ENCODE measurements at places on chromosomes 11 and 22. TPM values are rescaled to one million over a fixed set of nuclear protein-coding genes. Genes with fewer than 3 reads are reported as not detected.

DNA sequence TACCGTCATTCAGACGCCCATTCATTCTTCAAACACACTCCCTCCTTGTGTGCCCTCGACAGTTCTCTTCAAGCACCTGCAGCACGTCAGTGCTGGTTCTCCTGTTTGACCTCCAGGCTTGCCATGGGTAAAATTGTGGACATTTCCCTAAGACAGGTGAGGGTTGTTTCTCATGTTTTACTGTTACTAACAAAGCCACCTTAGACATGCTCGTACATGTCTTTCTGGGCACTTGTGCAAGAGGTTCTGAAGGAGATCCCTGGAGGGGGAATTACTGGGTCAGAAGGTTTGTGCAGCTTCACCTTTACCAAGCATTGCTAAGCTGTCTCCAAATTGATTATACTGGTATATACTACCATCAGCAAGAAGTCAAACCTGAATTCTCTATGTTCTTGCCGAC is 189.7 kb upstream of the TMEM45B start:
- no peak for DNase-seq

DNA sequence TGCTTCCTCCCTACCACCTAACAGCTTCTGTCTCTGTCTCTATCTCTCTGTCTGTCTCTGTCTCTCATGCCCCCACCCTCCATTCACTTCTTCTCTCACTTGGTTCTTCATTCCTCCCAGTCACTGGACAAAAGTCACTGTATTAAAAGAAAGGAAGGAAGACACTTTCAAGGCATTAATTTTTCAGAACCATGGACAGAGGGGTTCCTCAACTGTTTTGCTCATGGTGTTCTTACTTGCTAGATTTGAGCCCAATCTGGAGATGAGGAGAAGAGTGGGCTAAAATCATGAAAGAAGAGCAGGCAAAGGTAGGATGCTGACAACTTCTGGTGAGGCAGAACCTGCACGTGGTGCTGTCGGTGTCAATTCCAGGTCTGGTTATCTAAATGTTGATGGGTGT is 116.7 kb upstream of the LARGE1 start:
- peak; percentile 51 for DNase-seq

- DNase-seq, result no peak
Observed at GRCh38 chr22:32052244-32052643, 9.2 kb downstream of the SLC5A1 start.

DNA sequence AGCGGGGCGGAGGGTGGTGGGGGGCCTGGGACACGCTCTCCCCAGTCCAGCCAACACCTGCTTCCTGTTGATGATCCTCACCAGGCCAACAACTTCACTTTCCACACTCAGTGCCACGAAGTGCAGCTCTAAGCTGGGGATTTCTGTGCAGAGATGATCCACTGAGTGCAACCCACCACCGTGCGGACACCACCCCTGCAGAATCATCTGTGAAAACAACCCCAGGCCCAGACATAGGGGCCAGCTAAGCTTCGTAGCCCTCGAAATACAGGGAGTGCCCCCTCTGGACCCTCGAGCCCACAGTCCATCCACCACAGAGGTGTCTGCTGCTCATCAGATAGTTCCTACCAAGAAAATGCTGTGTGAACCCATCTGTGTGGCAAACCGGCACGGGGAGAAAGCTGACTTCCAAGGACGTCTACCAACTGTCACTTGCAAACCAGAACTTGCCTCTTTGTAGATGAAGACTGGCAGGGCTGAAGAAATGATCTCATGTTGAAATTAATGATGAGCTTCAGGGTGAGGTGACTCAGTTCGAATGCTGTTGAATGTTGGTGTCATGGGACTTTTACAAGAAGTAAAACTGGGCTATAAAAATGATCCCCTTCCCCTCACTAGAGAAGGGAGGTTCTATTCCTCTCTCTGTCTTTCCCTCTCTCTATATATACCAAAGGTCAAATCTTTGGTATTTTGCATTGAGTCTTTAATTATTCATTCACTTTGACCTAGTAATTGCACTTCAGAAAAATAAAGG is 73.4 kb downstream of the MYEOV start:
- no peak for DNase-seq

CLMP gene
- polyA plus RNA-seq, result 29.7 TPM
